T-helper 17 cell (primary cell): ENCODE measurements at places on chromosomes 7 and 10. TPM values are rescaled to one million over a fixed set of nuclear protein-coding genes. Genes with fewer than 3 reads are reported as not detected.

GRCh38 chr10:77907900-77908717 is 18.4 kb downstream of the DLG5 start:
- DNase-seq = no peak

DNA sequence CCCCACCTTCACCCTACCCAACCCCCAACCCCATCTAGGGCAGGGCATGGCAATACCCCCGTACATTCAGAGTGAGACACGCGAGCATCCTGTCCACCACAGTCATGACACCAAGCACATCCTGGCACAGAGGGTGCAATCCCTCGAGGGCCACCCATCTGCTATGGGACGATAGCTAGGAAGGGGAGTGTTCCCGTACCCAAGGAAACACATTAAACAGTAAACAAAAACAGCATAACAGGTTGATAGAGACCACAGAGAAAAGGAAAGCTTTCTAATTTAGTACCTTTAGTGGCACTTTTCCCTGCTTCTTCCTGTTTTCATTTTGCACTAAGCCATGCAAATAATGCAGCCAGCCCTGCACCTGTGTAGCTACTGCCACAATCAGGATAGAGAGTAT is 2.3 kb upstream of the SMKR1 start:
- no peak for DNase-seq

- no peak for DNase-seq
Measured at GRCh38 chr7:131499801-131500200, 56.6 kb downstream of the PODXL start.

GRCh38 chr7:134067164-134067563 is 60.0 kb upstream of the LRGUK start:
- DNase-seq = no peak

GRCh38 chr7:120181499-120181898 is 91.5 kb upstream of the KCND2 start:
- no peak for DNase-seq

The TBXAS1 gene
- 20.9 TPM for total RNA-seq

The GPRIN2 gene
- total RNA-seq = not detected

The FAM13C gene
- total RNA-seq = not detected

The ELOVL3 gene
- total RNA-seq = not detected
